ENCODE measurements at places on chromosomes 1 and 21.

DNA sequence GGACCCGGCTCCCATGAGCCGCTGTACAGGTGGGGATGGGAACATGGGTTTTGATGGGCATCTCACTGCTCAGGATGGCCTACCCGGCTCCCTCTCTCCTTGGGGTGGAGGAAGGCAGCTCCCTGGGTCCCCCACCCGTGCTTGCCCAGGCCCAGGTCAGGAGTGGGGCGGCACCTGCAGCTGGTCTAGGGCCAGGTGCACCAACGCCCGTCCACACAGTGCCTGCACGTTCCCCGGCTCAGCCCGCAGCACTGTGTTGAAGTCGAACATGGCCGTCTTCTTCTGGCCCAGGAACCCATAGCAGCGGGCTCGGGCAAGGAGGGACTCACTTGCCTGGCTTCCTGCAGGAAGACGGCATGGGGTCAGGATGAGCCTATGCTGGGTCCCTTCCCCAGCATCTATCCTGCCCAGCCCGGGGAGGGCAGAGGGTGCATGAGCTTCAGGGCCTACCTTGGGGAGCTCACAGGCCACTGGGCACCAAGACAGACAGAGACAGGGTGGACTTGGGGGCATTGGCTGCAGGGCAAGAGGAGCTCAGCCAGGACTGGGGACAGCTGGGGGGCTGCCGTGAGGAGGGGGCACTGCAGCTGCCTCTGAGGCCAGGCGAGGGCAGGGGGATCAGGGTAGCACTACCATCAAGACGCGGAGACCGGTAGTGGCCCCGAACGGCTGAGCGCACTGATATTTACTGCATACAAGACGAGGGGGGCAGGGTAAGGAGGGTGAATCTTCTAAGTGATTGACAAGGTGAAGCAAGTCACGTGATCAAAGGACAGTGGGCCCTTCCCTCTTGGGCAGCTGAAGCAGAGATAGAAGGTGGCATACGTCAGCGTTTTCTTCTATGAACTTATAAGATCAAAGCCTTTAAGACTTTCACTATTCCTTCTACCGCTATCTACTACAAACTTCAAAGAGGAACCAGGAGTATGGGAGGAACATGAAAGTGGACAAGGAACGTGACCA is 17.8 kb downstream of the TTC34 start:
- DNase-seq, result no peak

DNA sequence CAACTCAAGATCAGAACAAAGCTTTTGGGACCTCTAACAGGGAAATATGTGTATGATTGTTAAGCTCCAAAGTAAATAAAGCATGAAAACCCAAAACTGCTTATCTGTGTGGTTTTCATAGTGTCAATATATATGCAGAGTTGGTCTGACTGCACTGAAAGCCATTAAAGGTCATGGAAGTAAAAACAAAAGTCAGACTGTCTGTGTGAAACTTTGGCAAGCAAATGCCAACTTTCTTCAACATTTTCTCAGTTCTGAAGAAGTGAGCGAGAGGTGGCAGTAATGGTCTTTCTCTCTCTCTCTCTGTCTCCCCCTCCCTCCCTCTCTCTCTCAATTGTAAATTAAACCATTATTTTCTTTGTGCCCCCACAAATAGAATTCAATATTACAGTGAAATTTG is 100.1 kb upstream of the S1PR1 start:
- DNase-seq, result peak; percentile 25

DNA sequence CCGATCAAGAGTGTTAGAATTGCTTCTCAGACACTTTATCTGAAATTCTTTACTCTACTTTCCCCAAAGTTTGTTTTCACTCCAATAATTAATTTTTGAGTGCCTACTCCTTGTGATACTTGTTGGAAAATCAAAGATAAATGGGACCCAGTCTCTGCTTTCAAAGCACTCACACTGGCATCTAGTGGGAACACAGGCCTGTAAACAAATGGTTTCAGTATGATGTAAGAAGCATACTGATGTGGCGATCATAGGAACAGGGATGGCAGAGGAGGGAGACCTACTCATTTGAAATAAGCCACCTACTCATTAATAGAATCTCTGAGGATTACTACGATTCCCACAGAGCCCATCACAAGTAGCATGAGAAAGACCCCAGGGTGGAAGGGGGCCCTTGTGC is 273.7 kb upstream of the ST6GALNAC5 start:
- no peak for DNase-seq

GRCh38 chr1:36937371-36937770 is 96.9 kb downstream of the GRIK3 start:
- no peak for DNase-seq

DNA sequence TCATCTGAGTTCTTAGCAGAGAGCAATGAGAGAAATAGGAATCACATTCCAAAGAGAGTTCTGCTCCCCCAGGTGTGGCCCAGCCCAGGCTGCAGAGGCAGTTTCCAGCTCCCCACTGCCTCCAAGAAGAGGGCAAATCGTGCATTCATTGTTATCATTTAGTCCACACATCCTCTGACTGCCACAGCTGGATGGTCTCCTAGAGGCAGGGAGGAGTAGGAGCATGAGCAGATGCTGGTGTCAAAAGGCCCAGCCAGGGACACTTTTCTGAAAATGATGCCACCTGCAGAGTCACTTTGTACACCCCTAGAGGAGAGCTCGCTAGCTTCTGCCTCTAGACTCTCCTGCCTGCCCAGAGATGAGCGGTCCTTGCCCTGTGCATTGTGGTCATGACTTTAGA is 33.6 kb upstream of the GNPAT start:
- DNase-seq, result no peak

- no peak for DNase-seq
Observed at GRCh38 chr1:227316456-227316855, 1.8 kb downstream of the CDC42BPA start.

DNA sequence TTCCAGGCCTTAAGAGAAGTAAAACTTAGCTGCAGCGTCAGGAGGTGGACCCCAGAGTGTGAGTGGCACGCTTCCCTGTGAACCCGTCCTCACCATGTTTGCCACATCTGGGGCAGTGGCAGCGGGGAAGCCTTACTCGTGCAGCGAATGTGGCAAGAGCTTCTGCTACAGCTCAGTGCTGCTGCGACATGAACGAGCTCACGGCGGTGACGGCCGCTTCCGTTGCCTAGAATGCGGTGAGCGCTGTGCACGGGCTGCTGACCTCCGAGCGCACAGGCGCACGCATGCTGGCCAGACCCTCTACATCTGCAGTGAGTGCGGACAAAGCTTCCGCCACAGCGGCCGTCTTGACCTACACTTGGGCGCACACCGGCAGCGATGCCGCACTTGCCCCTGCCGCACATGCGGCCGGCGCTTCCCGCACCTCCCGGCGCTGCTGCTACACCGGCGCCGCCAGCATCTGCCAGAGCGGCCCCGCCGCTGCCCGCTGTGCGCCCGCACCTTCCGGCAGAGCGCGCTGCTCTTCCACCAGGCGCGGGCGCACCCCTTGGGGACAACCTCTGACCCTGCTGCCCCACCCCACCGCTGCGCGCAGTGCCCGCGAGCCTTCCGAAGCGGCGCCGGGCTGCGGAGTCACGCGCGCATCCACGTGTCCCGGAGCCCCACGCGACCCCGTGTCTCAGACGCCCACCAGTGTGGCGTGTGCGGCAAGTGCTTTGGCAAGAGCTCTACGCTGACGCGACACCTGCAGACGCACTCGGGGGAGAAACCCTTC is 9.3 kb downstream of the ZNF672 start:
- no peak for DNase-seq

GRCh38 chr1:239976130-239976968 is 115.3 kb upstream of the FMN2 start:
- peak; percentile 59 for DNase-seq

GRCh38 chr1:58059789-58060188 is 486.7 kb downstream of the OMA1 start:
- DNase-seq, result no peak

- peak; percentile 67 for DNase-seq
Observed at GRCh38 chr1:221419513-221420095, 322.3 kb downstream of the DUSP10 start.

GRCh38 chr21:36696390-36697059 is 2.4 kb upstream of the SIM2 start:
- no peak for DNase-seq

DNA sequence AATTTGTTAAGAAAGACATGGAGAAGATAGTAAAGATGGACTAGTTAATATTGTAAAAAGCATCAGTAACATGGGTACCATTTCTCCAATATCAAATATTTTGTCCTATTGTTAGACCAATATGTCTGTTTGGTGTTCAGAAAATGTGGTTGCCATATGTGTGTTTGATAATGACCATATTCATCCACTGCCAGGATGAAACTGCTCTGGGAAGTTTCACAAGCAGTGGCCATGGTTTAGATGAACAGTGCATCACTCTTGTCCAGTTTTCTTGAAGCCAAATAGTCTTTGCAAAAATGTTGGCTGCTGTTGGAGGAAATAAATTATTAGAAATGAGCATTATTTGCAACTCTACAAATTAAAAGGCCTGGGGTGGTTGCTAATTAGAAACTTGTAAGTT is 333.8 kb downstream of the NUF2 start:
- DNase-seq, result no peak

GRCh38 chr21:25979845-25980616 is 190.5 kb downstream of the APP start:
- DNase-seq, result no peak

GRCh38 chr1:167297222-167298214 is 76.8 kb downstream of the POU2F1 start:
- no peak for DNase-seq

- no peak for DNase-seq
Observed at GRCh38 chr1:33727310-33727709, 136.6 kb upstream of the HMGB4 start.

DNA sequence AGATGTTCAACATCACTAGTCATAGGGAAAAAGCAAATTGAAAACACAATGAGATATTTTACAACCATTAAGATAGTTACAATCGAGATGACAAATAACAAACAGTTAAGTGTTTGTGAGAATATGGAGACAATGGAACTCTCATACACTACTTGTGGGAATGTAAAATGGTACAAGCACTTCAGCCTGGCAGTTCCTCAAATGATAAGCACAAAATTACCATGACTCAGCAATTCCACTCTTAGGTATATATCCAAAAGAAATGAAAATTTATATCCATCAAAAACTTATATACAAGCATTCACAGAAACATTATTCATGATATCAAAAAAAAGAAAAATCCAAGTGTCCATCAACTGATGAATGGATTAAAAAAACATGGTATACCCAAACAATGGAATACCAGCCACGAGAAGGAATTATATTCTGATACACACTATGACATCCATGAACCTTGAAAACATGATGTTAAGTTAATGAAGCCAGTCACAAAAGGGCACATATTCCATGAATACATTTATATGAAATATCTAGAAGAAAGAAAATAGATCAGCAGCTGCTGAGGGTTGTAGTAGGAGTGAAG is 76.4 kb downstream of the EVI5 start:
- no peak for DNase-seq

- DNase-seq, result no peak
Observed at GRCh38 chr1:45395051-45395450, 54.8 kb upstream of the MUTYH start.

Data from EH (cell line).